Left hindlimb (tissue), 1 donor: ENCODE measurements at places on chromosomes 7 and 10.

GRCh38 chr10:78222096-78222790 lies 188.6 kb downstream of the RPS24 start:
- no peak for DNase-seq

DNA sequence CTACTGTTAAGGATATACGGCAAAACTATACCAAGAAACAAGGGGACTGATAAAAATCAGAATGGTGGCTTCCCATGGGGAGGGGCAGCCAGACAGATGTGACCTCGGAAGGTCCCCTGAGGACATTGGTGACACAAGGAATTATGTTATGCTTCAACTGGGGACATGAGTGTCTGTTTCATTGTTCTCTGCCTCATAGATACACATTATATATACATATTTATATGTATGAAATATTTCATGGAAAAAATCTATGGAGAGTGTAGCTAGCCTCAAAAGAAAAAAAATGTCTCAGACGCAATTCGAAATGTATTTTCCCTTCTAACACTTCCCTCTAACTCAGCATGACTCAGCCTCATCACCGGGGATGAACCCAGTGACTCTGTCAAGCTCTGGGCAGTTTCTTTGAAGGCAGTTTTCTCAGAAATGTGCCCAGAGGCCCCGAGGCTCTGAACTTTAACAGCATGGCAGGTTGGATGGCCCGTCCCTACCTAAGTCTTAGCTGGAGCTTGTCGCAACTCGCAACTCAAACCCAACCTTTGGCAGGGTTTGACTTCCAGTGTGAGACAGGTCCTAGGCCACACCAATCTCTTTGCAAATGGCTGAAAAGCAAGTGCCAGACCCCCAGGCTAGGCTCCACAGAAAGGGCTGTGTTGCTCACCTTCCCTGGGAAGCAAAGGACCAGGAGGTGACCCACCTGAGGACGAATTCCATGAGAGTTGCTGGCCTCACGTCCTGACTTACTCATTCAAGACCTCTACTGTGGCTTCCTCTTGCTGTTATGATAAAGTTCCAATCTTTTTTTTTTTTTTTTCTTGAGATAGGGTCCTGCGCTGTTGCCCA lies 86.9 kb downstream of the CARD11 start:
- no peak for DNase-seq

DNA sequence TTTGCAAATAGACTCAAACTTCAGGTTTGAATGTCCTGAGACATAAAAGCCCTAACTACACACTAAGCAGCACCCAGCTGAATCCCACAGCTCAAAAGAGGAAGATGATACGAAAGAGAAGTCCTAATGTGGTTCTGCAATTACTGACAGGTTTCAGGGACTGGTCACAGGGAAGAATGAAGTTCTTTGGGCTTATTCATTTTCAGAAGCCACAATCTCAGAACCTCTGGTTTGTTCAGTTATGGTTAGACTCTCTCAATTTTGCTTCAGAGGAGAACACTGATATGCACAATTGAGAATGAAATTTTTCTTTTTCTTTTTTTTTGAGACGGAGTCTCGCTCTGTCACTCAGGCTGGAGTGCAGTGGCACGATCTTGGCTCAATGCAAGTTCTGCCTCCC lies 94.6 kb upstream of the FAM180A start:
- DNase-seq = no peak

- DNase-seq = no peak
Observed at GRCh38 chr7:103797647-103798307, 191.7 kb downstream of the RELN start.

GRCh38 chr10:65751218-65751617 lies 1174.6 kb upstream of the LRRTM3 start:
- no peak for DNase-seq

DNA sequence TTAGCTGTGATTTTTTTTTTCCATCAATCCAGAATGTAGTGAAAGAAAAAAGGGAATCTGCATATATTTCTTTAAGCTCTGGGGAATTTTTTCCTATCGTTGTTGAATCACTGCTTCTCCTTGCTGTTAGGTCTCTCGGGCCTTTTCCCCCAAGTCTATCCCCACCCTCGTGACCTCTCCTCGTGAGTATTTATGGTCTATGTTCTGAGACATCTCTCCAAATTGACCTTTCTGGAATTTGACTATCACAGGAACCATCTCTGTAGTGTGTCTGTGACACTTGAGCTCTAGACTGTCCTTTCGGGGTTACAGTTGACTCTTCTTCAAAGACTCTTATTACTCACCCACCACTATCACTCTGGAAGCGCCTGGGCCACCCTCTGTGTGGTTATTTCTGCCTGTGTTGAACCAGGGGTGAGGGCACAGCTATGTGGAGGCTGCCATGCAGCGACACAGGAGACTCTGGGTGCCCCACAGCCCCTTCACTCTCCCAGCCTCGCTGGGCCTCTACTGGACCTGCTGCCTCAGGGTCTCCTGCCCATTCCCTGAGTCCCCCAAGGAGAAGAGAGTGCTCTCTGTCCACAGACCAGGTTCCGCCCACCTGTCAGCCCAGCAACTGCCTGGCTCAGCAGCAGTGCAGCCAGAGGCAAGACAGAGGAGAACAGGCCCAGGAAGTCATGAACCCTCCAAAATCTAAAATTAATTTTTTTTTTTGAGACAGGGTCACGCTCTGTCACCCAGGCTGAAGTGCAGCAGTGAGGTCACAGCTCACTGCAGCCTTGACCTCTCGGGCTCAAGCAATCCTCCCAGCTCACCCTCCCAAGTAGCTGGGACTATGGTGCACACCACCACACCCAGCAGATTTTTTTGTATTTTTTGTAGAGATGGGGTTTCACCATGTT lies 45.7 kb upstream of the PTPRN2 start:
- DNase-seq = no peak

GRCh38 chr7:47221826-47222225 lies 360.1 kb downstream of the TNS3 start:
- DNase-seq = no peak

DNA sequence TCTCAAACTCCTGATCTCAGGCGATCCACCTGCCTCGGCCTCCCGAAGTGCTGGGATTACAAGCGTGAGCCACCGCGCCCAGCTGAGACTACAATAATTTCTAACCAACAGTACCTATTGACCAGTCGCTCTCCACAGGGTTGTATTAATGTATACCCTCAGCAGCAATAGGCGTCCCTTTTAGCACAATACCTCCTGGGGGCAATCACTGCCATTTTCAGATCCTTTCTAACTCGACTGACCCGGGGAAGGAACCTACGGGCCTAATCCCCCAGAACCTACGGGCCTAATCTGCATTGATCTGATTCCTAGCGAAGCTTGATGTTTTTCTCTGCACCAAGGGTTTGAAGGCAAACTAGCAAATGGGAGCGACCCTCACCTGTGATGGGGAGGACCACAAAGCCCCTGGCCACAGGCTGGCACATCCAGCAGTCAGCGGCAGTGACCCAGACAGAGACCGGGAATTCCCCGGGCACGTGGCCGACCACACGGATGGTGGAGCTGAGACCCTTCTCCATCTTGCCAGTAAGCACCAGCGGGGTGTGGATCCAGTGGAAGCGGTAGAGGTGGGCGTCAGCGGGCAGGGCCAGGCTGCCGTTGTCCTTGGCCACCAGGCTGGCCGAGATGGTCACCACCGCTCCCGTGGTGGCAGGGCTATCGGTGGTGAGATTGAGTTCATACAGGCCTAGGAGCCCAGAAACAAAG lies 6.9 kb downstream of the TMEM130 start:
- no peak for DNase-seq
